ENCODE measurements at places on chromosomes 3 and 15.

DNA sequence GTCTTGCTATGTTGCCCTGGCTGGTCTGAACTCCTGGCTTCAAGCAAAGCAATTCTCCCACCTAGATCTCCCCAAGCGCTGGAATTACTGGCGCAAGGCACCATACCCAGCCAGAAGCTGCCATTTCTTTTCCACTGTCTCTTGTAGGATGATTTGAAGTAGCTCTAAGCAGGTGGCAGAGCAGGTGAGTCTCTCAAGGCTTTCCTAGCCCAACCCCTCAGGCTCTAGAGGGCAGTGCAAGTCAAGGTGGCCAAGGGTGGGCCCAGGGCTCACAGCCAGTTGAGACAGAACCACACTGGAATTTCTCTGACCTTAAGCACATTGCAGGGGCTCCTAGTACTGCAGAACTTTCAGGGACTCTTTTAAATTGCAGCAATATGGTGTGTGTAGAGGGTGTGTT, 15.6 kb upstream of the DAG1 start:
- DNase-seq: no peak

DNA sequence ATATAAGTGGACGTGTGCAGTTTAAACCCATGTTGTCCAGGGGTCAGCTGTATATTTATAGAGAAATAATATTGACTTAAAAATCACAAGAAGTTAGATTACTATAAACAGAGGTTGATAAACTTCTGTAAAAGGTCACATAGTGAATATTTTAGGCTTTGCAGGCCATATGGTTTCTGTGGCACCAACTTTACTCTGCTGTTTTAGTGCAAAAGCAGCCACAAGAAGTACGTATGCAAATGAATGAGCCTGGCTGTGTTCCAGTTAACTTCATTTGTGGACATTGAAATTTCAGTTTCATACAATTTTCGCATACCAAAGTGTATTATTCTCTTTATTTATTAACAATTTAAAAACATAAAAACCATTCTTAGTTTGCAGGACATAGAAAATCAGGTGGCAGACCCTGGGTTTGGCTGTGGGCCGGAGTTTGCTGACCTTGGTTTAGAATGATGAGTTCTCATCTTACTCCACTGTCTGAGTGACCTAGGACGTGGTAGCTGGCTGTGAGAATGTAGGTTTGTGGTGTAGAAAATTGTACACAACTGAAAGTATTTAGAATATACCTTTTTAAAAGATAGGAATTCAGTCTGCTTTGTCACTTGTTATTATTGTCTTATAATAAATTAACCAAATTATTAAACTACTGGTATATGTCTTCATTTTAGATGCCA, 16.3 kb downstream of the FAN1 start:
- no peak for DNase-seq

GRCh38 chr3:23219117-23219516, 16.0 kb downstream of the UBE2E2 start:
- no peak for DNase-seq

- DNase-seq: no peak
Measured at GRCh38 chr3:10628891-10629670, 123.7 kb upstream of the ATP2B2 start.

GRCh38 chr15:67521783-67522568, 1.0 kb downstream of the C15orf61 start:
- DNase-seq: no peak

DNA sequence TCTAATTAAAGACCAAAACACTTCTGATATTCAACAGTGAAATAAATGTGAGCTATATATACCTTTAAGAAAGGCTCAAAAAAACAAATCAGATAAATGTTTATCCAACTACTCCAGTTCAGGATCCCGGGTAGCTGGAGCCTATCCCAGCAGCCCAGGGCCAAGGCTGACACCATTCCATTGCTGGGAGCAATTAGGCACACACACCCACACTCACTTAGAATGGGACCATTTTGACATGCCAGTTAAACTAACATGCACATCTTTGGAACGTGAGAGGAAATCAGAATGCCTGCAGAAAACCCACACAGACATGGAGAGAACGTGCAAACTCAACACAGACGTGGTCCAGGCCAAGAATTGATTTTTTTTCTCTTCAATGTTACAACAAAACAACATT, 30.0 kb upstream of the PLSCR4 start:
- DNase-seq: no peak

GRCh38 chr3:186200726-186201125, 91.8 kb upstream of the ETV5 start:
- peak; percentile 52 for DNase-seq

GRCh38 chr3:100114413-100115030, at the start of gene FILIP1L:
Gene FILIP1L, minus strand, starts transcription at chr3:100114501.
- no peak for DNase-seq

- DNase-seq: no peak
Measured at GRCh38 chr3:33099109-33099645, 2.2 kb upstream of the GLB1 start.

DNA sequence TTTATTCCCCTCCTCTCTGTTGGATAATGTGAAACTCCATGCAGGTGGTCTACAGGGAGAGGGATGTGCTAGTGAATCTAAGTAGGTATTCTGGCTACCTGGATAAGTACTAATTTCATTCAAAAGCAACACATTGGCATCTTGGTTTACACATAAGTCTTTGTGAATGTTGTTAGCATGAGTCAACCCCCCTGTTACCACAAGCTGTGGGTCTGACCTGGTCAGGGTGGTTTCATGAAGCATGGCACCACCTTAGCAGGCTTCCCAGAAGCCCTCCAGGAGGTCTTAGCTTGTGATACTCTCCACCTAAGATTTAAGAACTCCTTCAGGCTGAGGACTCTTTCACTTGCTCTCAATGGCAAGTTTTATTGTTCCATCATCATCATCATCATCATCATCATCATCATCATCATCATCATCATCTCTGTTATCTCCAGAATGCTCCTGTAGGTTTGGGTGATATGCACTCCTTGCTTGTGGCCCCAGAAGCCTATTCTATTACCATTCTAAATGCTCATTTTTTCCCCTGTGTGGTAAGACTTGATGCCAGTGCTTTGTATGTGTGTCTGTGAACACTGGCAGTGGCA, 62.8 kb downstream of the EPHB1 start:
- no peak for DNase-seq

GRCh38 chr15:43436395-43436794, 56.6 kb downstream of the TP53BP1 start:
- no peak for DNase-seq

DNA sequence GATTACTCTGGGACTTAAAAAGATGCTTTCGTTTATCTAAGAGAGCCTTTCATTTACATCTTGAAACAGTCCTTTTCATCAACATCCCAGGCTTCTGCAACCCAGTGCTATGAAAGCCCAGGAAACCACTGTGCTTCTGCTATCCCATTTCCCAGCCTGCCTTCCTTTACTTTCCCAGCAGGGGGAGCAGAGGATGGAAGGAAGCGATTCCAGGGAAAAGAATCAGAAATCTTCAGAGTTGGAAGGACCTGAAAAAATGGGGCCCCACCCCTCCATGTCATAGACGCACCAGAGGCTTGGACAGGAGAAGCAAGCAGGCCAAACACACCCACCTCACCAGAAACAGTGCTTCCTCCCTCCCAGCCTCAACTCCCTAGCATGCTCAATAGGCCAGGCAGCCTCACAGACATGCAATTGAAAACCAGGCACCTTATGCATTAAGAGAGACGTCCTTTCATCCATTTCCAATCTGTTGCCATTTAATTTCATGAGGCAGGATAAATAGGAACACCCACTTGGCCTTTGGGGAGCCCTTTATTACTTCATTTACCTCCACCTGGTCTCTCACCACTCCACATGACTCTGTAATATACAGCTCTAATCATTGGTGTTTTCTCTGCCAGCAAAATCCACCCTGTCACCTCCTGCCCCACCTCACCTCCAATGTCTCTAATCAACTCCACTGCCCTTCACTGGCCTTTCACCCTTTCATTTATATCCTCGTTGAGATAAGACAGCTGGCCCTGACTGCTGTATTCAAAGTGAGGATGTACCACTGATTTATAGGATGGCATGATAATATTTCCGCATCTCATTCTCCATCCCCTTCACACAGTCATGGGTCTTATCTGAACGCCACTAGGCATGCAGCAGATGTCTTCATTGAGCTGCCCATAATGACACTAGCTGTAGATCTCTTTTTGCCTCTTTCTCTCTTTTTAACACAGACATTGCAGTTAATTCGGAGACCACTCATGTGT, 583.9 kb downstream of the NTRK3 start:
- DNase-seq: no peak

Measured in hypothalamus (tissue), 51 donors.